ENCODE measurements at places on chromosomes 2 and 18.

DNA sequence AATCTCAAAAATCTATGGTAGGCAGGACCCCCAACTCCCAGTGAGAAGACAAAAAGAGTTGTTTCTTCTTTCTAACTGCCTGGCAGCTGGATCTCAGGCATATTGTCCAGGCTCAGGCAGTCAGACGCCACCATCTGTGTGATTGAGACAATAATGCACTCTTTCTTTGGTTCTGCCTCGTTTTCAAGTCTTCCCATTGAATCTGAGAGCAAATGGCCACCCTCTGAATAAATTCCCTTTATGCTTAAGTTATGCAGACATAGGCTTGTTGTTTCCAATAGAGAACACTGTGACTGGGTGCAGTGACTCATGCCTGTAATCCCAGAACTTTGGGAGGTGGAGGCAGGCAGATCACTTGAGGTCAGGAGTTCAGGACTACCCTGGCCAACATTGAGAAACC lies 15.3 kb upstream of the CD207 start:
- no peak overlapping the region for H3K27ac ChIP-seq
- H3K4me3 ChIP-seq: no peak overlapping the region
- H3K4me1 ChIP-seq: no peaks in the 10 kb centered on the region
- H3K36me3 ChIP-seq: no peaks in the 10 kb centered on the region
- H3K27me3 ChIP-seq: peaks cover 2% of the 10 kb centered on the region
- DNase-seq: no peak

- no peaks in the 10 kb centered on the region for H3K27me3 ChIP-seq
- DNase-seq: no peak
- no peaks in the 10 kb centered on the region for H3K36me3 ChIP-seq
- H3K4me3 ChIP-seq: no peak overlapping the region
- H3K27ac ChIP-seq: no peak overlapping the region
- no peaks in the 10 kb centered on the region for H3K4me1 ChIP-seq
Observed at GRCh38 chr2:42457011-42457410, 36.8 kb downstream of the KCNG3 start.

DNA sequence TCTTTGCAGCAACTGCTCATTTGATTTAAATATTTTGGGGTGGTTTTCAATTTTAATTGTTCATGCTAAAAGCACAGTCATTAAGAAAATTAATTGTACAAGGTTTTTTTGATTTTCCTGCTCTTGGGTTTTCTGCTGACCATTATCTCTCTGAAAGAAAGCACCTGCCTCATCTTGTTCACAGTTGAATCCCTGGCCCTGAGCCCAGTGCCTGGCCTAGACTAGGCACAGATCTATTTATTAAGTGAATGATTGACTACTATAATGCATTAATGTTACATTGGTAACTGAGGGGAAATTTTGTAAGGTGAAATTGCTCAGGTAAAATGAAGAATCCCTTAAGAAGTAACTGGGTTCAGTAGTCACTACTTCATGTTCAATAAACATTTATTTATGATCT lies 22.0 kb downstream of the IL1RL2 start:
- H3K4me3 ChIP-seq: no peak overlapping the region
- H3K4me1 ChIP-seq: no peaks in the 10 kb centered on the region
- no peaks in the 10 kb centered on the region for H3K36me3 ChIP-seq
- H3K27ac ChIP-seq: no peak overlapping the region
- DNase-seq: no peak

DNA sequence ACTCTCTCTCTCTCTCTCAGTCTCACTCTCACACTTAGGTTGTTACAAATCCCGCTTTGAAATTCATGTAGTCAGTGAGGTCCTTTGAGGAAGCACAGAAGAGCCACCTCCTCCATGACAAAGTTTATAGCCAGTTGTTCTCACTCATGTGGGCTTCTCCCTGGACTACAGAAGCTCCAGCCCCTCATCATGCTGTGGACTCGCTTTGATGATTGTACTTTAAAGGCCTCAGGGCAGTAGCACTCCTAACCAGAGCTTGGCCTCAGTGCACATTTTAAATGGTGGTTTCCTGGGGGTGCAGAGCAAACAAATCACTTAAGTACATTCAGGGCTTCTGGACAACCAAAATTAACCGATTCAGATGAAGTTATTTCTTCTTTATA lies 115.7 kb downstream of the MTCL1 start:
- peaks cover 8% of the 10 kb centered on the region for H3K4me1 ChIP-seq
- H3K4me3 ChIP-seq: no peak overlapping the region
- DNase-seq: no peak
- H3K36me3 ChIP-seq: no peaks in the 10 kb centered on the region

DNA sequence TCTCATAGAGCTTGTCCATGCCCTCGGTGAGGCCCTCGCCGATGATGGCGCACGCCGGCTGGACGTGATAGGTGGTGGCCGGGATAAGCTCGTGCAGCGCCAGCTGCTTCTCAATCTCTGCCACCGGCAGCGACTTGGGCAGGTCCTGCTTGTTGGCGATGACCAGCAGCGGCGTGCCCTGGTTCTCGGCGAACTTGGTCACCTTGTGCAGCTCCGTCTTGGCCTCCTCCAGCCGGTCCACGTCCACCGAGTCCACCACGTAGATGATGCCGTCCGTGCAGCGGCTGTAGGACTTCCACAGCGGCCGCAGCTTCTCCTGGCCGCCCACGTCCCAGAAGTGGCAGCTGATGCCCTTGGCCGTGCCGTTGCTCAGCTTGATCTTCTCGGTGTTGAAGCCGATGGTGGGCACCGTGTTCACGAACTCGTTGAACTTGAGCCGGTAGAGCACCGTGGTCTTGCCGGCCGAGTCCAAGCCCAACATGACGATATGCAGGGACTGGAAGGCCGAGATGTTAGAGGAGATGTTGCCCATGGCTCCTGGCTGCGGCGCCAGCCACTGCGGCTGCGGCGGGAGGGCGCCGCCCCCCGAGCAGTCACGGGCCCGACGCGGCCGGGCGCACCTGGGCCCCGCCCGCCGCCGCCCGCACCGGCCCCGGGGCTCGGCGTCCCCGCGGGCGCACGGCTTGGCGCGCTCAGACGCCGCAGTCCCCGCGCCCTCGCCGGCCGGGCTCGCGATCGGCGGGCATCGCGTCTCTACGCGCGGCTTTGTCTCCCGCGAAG lies 636 bp downstream of the ARL4C start:
- peak; percentile 56 for DNase-seq
- H3K4me3 ChIP-seq: peak overlapping the region; percentile 53
- no peaks in the 10 kb centered on the region for H3K36me3 ChIP-seq

DNA sequence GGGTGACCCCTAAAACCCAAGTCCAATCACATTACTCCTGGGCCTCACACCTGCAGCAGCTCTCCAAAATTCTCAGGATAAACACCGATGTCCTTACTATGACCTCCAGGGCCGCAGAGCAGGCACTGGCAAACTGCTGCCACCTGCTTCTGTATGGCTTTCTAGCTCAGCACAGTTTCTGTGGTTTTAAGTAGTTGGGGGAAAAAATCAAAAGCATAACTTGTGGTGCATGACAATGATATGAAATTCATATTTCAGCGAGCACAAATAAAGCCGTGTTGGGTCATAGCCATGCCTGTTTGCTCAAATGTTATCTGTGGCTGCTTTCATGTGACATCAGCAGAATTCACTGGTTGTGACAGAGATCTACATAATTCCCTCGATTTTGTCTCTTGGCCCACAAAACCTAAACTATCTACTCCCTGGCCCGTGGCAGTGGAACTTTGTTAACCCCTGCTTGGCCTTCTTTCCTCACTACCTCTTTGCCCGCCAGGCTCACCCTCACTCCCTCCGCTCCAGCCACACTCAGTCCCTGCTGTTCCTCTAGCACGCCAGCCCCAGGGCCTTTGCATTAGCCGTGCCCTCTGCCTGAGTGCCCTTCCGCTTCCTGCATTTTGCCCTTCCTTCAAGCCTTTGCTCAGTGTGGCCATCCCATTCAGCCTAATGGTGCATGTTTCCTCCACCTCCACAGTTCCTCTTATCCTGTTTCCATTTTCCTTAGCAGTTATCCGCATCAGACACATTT lies 108.3 kb downstream of the AGAP1 start:
- H3K27me3 ChIP-seq: no peaks in the 10 kb centered on the region
- H3K36me3 ChIP-seq: no peaks in the 10 kb centered on the region
- no peak overlapping the region for H3K4me3 ChIP-seq
- no peak for DNase-seq

DNA sequence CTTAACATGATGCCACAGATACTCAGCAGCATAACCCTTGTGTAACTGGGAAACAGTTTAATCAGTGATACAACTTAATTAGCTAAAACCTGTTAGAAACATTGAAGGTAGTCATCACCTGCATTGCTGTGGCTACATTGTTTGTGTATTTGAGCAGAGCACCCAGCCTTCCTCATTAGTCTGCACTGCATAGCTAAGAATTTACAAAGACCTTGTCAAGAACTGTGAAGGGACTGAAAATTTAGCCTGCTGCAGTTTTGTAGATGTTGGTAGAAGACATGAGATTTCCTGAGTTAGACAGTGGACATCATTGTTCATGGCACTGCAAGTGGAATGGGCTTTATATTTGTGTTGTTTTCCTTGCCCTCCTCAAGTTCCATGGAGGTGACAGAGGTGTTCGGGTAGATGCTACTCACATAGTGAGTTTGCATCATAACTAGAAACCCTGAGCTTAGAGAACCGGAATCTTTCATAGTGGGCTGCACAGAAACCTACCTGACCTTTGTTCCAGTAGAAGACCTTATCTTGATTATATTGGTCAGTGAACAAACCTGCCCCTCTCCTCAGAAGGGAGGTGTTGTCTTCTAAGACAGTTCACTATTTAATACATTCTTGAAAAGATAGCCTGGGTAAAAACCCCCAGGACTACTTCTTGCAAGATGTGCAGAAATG lies 12.5 kb downstream of the VAPA start:
- DNase-seq: no peak
- no peak overlapping the region for H3K27ac ChIP-seq
- no peak overlapping the region for H3K4me3 ChIP-seq
- peaks cover 4% of the 10 kb centered on the region for H3K4me1 ChIP-seq
- H3K27me3 ChIP-seq: no peaks in the 10 kb centered on the region

GRCh38 chr2:186546846-186547245 lies 43.0 kb upstream of the ITGAV start:
- no peak overlapping the region for H3K27ac ChIP-seq
- H3K4me3 ChIP-seq: no peak overlapping the region
- H3K36me3 ChIP-seq: no peaks in the 10 kb centered on the region
- H3K27me3 ChIP-seq: no peaks in the 10 kb centered on the region
- no peak for DNase-seq
- peaks cover 3% of the 10 kb centered on the region for H3K4me1 ChIP-seq

GRCh38 chr2:241822264-241822623 lies 13.3 kb downstream of the NEU4 start:
- no peaks in the 10 kb centered on the region for H3K36me3 ChIP-seq
- H3K27ac ChIP-seq: no peak overlapping the region
- no peaks in the 10 kb centered on the region for H3K27me3 ChIP-seq
- no peak for DNase-seq
- H3K4me1 ChIP-seq: no peaks in the 10 kb centered on the region

- no peak for DNase-seq
- H3K27me3 ChIP-seq: no peaks in the 10 kb centered on the region
- no peak overlapping the region for H3K4me3 ChIP-seq
- no peak overlapping the region for H3K27ac ChIP-seq
- no peaks in the 10 kb centered on the region for H3K36me3 ChIP-seq
- no peaks in the 10 kb centered on the region for H3K4me1 ChIP-seq
Observed at GRCh38 chr2:122077771-122078170, 322.3 kb downstream of the TSN start.

- no peaks in the 10 kb centered on the region for H3K27me3 ChIP-seq
- H3K4me1 ChIP-seq: no peaks in the 10 kb centered on the region
- no peaks in the 10 kb centered on the region for H3K36me3 ChIP-seq
- H3K27ac ChIP-seq: no peak overlapping the region
- DNase-seq: no peak
Observed at GRCh38 chr18:67954594-67954993, 438.1 kb upstream of the DSEL start.

DNA sequence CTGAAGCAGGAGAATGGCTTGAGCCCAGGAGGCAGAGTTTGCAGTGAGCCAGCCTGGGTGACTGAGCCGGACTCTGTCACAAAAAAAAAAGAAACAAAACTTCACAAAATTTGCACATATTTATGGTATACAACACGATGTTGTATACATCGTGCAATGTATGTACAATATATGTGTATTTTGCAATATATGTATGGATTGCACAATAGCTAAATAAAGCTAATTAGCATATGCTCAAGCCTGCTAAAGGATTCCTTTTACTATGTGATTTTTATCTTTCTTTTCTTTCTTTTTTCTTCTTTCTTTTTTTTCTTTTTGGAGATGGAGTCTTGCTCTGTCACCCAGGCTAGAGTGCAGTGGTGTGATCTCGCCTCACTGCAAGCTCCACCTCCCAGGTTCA lies 368.0 kb upstream of the FAM98A start:
- H3K27me3 ChIP-seq: no peaks in the 10 kb centered on the region
- DNase-seq: no peak
- no peak overlapping the region for H3K27ac ChIP-seq
- H3K4me1 ChIP-seq: no peaks in the 10 kb centered on the region
- H3K4me3 ChIP-seq: no peak overlapping the region
- no peaks in the 10 kb centered on the region for H3K36me3 ChIP-seq

GRCh38 chr2:12212841-12213597 lies 466.6 kb downstream of the LPIN1 start:
- no peaks in the 10 kb centered on the region for H3K27me3 ChIP-seq
- DNase-seq: peak; percentile 43
- H3K36me3 ChIP-seq: no peaks in the 10 kb centered on the region
- no peak overlapping the region for H3K27ac ChIP-seq
- H3K4me1 ChIP-seq: no peaks in the 10 kb centered on the region
- no peak overlapping the region for H3K4me3 ChIP-seq

GRCh38 chr18:76827205-76828200 lies 5.1 kb downstream of the ZNF236 start:
- no peak for DNase-seq
- H3K27me3 ChIP-seq: no peaks in the 10 kb centered on the region
- H3K4me3 ChIP-seq: no peak overlapping the region

DNA sequence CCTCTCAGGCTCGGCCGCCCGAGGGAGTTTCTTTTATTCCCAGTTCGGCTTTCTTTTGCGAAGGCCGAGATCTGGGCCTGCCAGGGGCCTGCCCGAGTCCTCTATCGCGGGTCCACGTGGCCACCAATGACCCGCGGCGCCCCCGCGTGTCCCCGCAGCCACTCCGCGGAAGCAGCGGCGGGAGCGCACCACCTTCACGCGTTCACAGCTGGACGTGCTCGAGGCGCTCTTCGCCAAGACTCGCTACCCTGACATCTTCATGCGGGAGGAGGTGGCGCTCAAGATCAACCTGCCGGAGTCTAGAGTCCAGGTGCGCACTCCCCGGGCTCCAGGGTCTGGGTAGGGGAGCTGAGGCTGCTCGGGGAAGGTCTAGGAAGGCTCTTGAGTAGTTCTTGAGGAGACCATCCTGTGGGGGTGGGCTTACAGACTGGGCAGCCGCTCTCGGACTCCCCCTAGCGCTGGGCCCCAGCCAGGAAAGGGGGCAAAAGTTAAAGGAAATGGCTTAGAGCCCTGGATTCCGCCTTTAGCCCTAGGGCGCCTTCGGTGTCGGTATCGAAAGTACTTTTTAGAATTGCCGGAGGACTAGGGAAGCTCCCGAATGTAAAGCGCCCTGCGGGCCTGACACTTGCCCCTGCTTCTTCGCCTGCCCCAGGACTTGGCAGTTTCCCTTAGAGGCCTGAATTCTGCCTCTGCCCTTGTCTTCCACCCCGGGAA lies 3.4 kb downstream of the OTX1 start:
- H3K4me1 ChIP-seq: peaks cover 36% of the 10 kb centered on the region
- no peaks in the 10 kb centered on the region for H3K36me3 ChIP-seq
- peaks cover 84% of the 10 kb centered on the region for H3K27me3 ChIP-seq
- H3K4me3 ChIP-seq: no peak overlapping the region
- no peak overlapping the region for H3K27ac ChIP-seq

GRCh38 chr2:11758647-11759046 lies 12.2 kb downstream of the LPIN1 start:
- no peaks in the 10 kb centered on the region for H3K27me3 ChIP-seq
- no peak overlapping the region for H3K27ac ChIP-seq
- no peak overlapping the region for H3K4me3 ChIP-seq
- no peak for DNase-seq
- no peaks in the 10 kb centered on the region for H3K4me1 ChIP-seq
- H3K36me3 ChIP-seq: no peaks in the 10 kb centered on the region
